ENCODE measurements at places on chromosomes 2 and 18. TPM values are rescaled to one million over a fixed set of nuclear protein-coding genes. Genes with fewer than 3 reads are reported as not detected.

Gene B3GNT7
- total RNA-seq: 5.2 TPM

Gene TTN
- 2.6 TPM for total RNA-seq

Gene SMAD2
- total RNA-seq: 79.2 TPM

Gene SAG
- total RNA-seq: not detected

Gene DAPL1
- total RNA-seq: 0.89 TPM

Gene CDKL4
- total RNA-seq: 9.1 TPM

Gene RFX8
- 1.1 TPM for total RNA-seq

Gene GPBAR1
- 0.44 TPM for total RNA-seq

Gene UGT1A8
- total RNA-seq: not detected

Gene ESPNL
- 4.3 TPM for total RNA-seq

Gene UGT1A5
- total RNA-seq: not detected

Gene OSGEPL1
- total RNA-seq: 17.4 TPM

Gene CYS1
- total RNA-seq: 2.2 TPM

Gene SP140L
- total RNA-seq: 8.0 TPM

Gene SLC5A6
- 41.4 TPM for total RNA-seq

Gene GPR55
- total RNA-seq: not detected

Gene IL1RN
- total RNA-seq: 0.44 TPM

Gene KCTD1
- 27.9 TPM for total RNA-seq

Gene IL1F10
- total RNA-seq: not detected

Gene CLIP4
- total RNA-seq: 23.7 TPM

Gene ABCG8
- total RNA-seq: 1.1 TPM

Gene ANKRD30B
- 0.33 TPM for total RNA-seq

Gene ZC3H6
- 14.8 TPM for total RNA-seq

Gene CYP27A1
- 49.0 TPM for total RNA-seq

Gene SLC40A1
- 156 TPM for total RNA-seq

Gene CYP27C1
- 1.3 TPM for total RNA-seq
